ENCODE measurements at places on chromosomes 2 and 18.

DNA sequence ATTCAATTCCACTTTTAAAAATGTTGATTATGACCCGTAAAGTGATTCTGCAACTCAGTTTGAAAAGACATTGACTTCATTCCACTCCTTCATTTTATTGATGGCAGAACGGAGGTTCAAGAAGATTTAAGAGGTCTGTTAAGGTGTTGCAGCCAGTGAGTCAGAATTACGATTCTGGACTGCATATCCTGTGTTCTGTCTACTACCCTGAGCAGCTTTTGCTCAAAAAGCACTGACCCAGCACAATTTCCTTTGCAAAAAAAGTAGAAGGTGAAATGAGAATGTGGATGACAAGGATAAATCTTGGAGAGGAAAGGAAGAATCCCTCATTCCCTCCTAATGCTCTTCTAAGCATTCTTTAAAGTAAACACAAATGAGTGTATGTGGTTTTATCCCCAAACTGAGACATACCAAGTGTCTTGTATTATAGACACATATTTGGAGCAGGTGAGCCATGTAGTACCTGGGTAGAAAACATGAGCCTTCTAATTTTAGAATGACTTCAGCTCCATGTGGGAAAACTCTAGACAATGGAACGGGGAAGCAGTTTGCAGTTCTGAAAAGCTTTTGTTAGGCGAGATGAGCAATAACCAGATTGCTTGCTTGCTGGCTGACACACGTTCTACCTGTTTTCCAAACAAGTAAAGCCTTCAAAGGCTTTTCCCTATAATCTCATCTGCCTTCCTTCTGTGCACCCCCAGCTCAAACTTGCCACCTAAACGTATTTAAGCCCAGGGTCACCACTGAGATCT is 44.7 kb downstream of the TGFA start:
- DNase-seq = no peak

GRCh38 chr2:172147944-172148650 is 45.4 kb upstream of the DLX2 start:
- no peak for DNase-seq

- no peak for DNase-seq
These were observed 57.3 kb downstream of the MTHFD2 start for GRCh38 chr2:74255660-74256213.

DNA sequence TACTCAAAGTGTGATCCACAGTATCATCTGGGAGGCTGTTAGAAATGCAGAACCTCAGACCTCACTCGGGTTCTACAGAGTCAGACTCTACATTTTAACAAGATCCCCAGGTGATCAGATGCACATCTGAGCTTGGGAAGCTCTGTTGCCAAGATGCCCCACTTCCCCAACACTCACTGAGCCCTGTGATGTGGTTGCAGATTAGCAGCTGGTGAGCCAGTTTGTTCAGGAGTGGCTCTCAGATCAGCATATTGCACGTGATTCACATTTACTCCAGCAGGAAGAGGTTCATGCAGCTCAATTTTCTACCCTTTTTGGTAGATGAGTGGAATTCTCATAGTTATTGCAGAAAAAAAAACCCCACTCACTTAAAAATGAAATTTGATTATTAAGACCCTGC is 96.4 kb downstream of the VIT start:
- DNase-seq = no peak

GRCh38 chr2:38731090-38731489 is 20.1 kb downstream of the SRSF7 start:
- no peak for DNase-seq

DNA sequence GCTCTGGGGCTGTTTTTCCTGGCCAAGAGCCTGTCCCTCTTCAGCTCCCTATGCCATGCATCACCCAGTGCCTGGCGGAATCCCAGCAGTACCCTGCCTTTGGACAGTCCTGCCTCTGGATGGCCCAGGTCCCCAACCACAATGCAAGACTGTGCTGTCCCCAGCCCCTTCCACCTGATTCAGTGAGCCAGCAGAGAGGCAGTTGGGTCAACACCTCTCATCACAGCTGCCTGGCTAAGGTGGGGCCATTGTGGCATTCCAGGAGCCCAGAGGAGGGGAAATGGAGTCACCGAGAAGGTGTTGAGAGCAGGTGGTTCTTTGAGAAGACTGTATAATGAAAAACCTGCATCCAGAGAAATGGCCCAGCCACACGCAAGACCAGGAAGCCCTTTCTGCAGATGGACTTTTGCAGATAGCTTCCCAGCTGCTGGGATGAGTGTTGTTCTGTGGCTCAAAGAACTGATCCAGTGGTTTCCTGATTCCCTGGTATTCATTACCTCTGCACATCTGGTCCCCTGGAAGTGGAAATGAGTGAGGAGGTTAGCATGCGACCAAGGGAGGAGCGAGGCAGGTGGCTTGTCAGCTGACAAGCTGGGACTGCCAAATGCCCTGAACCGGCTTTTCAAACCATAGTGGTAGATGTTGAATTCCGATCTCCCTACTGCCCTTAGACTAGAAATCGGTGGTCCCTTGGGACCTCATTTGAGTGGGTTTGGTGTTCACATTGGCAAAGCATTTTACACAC is 1.7 kb upstream of the ASPRV1 start:
- DNase-seq = no peak

DNA sequence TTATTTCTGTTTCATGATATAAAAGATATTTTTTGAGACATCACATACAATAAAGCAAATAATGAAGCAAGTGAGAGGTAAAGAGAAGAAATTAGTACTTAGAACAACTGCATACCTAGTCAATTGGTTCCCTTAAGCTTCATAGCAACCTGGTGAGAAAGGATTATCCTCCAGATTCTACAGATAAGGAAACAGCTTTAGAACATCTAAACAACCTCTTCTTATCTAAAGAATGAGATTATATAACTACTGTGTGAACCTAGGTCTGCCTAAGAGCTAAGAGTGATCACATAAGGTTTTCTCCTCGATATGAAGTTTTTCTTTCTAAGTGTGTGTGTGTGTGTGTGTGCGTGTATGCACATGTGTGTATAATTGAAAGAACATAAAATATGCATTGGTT is 265.1 kb downstream of the NOL4 start:
- no peak for DNase-seq

- peak; percentile 48 for DNase-seq
These were observed 158.0 kb downstream of the CSRNP3 start for GRCh38 chr2:165627470-165627869.

DNA sequence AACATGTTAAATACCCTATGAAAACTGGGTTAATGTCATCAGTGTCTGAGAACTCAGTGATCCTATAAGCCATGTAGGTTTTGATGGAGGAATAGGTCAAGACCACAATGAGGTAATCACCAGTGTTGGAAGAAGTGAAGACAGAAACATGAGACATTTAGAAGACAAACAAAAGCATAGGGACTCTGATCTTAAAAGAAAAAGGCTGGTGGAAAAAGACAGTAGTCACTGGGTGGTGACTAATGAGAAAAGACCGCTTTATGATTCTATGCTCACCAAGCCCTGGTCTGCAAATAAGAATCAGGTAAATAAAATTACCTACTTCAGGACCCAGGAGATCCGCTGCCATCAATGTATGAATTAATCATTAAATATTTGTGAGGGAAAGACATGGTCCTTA is 271.9 kb downstream of the GPD2 start:
- DNase-seq = no peak

- DNase-seq = no peak
These were observed 78.4 kb downstream of the CSRNP3 start for GRCh38 chr2:165547900-165548299.

Measured in A673 (cell line).